ENCODE measurements at places on chromosomes 6 and 20.

GRCh38 chr6:131322125-131322524 is 186.9 kb downstream of the AKAP7 start:
- no peak for DNase-seq

DNA sequence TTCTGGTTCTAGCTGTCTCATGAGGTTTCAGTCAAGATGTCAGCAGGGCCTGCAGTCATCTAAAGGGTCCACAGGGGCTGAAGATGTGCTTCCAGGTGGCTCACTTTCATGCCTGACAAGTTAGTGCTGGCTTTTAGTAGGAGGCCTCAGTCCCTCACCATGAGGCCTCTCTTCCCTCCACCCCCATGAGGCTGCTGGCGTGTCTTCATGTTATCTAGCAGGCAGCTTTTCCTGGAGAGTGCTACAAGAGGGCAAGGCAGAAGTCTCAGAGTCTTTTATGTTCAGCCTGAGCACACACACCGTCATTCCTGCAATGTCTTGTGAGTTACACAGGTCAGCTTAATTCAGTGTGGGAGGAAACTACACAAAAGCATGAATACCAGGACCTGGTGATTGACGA is 769.9 kb downstream of the HDGFL1 start:
- no peak for DNase-seq

GRCh38 chr20:58982406-58983114 is 1.5 kb downstream of the NELFCD start:
- peak; percentile 56 for DNase-seq

DNA sequence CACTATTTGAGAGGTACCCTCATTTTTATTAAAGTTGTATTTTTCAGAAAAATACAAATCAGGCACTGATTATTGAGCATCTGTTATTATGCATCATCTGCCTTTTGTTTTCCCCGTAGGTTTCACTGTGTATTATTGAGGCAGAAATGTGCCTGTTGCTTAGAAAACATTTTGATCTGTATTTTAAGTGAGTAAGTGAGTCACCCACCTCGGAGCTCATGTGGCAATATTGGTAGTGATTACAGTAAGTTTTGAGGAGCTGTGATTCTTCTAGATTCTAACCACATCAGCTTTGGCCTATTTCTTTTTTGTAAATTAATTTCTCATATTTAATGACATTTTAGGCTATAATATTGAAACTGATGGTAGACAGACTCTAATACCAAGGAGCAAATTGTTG is 59.6 kb upstream of the LAMP5 start:
- no peak for DNase-seq

- DNase-seq: no peak
Observed at GRCh38 chr20:53316206-53316937, 277.3 kb downstream of the ZNF217 start.

DNA sequence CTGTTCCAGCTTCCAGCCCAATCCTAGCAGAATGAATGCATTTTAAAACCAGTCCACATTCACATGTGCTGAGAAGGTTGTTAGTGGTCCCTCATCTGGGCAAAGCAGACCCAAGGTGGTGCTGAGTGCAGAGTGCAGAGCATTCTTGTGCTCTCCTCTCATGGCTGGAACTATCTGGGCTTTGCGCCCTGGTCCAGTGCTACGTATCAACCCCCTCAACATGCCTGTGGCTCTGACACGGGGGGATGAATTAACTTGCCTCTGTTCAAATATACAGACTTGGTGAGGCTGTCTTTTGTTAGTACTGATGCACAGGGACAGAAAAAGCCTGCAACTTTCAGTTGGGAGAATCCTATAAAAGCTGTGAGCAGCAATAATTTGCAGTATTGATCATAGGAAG is 42.5 kb downstream of the PANK2 start:
- no peak for DNase-seq

DNA sequence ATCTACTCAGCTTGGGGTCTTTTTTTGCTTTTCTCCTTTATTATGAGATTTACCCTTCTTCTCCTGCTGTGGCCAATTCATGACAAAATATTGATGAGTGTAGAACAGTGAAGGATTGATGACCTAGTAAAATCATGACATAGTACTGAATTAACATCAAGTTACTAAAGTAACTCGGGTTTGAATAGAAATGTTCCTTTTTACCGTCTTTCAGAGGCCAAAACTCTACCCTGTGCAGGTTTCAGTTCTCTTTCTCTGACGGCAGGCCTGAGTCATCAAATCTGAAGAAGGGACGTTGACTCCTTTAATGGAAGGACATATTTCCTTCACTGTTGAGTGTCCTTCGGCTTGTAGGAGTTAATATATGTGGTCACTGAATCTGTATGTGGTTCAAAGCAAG is 80.7 kb downstream of the RREB1 start:
- no peak for DNase-seq

- peak; percentile 77 for DNase-seq
Observed at GRCh38 chr20:62159839-62160238, 16.3 kb downstream of the SS18L1 start.

- DNase-seq: peak; percentile 54
Observed at GRCh38 chr6:109456710-109457561, 1.4 kb upstream of the MICAL1 start.

- DNase-seq: peak; percentile 81
Observed at GRCh38 chr20:35305682-35306556, 13.7 kb upstream of the FAM83C start.

- DNase-seq: no peak
Observed at GRCh38 chr6:11648889-11649288, 111.3 kb downstream of the TMEM170B start.

GRCh38 chr6:136611133-136611532 is 60.9 kb upstream of the MAP7 start:
- no peak for DNase-seq

GRCh38 chr6:42147138-42147562 is 4.7 kb upstream of the C6orf132 start:
- DNase-seq: no peak

- DNase-seq: no peak
Observed at GRCh38 chr6:76702187-76702586, 629.7 kb upstream of the IMPG1 start.

GRCh38 chr6:140572867-140573266 is 1198.4 kb upstream of the CITED2 start:
- no peak for DNase-seq

GRCh38 chr20:25178563-25179438 is 16.7 kb upstream of the ENTPD6 start:
- DNase-seq: no peak

DNA sequence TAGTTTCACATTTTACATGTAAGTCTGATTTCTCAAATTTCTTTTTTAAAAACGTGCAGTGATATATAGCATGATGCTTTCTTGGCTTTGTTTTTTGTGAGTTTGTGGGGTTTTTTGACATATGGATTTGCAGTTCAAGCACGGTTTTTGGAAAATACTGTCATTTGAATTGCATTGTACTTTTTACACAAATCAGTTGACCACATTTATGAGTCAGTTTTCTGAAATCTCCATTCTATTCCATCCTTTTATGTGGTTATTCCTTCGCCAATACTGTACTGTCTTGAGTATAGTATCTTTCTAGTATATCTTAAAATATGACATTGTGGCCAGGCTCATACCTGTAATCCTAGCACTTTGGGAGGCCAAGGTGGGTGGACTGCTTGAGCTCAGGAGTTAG is 890.0 kb upstream of the CITED2 start:
- DNase-seq: no peak

DNA sequence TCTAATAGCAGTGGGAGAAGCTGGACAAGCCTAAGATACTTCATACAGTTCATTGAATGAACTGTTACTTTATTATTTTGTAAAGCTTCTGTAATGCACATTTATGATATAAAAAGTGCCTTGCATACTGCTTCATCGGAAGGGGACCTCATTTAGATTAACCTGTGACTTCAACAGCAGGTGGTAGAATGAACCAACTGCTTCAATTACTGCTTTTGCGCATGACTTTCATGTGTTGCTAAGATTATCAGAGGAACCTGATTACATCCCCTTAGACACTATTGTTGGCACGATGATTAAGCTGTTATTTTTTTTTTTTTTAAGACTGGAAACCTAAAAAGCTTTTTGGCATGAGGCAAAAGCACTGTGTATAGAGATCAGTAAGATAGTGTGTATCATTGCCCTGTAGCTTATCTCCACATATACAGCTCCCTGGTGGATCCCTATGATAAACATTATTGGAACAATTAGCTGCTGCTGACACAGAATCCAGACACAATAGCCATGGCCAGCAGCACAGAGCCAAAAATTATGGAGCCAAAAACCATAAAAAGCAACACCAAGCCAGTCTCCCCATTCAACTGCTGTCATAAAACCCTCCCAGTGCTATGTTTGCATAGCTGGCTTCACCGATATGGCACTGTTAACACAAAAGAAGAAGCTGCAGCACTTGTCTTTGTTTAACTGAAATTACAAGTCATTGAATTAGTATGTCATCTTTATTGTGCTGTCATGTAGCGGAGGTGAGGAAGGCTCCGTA is 731.6 kb upstream of the MMS22L start:
- DNase-seq: no peak

- DNase-seq: no peak
Observed at GRCh38 chr6:53768636-53769035, 26.2 kb upstream of the LRRC1 start.

DNA sequence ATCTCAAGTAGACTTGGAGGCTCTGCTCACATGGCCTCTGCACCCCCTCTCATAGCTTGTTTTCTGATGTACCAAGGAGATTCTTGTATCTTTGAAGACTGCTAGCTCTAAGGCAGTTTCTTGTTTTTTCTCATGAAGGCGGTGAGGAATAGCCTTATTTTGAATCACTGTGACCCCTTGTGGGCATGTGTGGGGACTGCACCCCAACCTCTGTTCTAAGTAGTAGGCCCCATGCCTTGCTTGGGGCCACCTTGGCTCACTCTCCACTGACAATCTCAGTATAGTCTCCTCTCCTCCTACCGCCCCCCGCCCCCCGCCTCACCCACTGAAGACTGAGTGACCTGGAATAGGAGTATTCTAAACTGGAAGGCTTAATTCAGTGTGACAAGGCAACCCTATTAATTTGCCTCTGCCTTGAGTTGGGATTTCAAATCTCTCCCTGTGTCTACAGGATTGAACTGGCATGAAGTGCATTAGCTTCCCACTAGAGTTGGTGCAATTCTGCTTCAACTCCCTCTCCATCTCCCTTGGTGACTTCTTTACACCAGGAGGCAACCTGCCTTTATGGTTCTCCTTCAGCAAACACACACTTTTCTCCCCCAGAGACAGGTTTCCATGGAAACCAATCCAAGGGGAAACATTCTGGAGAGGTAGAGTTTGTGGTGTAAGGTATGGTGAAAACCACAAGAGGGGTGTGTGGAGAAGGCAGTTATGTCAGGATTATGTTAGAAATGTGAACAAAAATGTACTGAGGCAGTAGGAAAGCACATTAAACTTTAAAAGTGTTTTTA is 75.4 kb upstream of the ECI2 start:
- peak; percentile 73 for DNase-seq

DNA sequence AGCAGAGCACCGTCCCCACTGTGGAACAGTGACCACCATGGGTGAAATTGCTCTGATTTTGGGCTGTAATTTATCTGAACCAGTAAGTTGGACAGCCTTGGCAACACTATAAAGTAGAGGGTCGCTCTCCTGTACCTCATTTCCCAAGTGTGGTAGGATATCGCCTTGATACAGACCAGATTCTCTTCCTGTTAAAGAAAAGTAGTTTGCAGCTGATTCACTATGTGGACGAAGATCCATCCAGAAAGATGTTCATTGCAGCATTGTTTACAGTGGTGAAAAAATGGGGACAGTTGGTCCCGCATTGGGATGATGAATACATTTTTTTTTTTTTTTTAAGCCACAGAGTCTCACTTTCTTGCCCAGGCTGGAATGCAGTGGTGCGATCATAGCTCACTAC is 74.3 kb downstream of the SLX4IP start:
- no peak for DNase-seq

- DNase-seq: no peak
Observed at GRCh38 chr6:128521282-128521632, 858 bp upstream of the PTPRK start.

DNA sequence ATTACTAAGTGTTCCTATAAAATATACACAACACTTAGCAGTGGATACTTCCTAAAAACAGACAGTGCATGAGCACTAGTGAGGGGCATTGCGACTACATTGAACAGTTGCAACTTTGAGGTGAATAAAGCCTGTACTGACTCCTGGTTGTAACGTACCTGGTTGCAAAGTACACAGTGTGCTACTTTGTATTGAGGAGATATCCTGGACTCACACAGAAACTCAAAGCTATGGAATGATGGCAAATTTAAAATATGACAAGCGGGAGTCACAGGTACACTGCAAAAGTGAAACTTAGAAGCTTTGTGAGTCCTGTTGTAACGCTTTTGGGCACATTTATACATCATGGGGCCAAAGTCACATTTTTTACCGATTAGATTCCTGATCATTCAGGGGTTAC is 55.6 kb upstream of the HLA-A start:
- no peak for DNase-seq

DNA sequence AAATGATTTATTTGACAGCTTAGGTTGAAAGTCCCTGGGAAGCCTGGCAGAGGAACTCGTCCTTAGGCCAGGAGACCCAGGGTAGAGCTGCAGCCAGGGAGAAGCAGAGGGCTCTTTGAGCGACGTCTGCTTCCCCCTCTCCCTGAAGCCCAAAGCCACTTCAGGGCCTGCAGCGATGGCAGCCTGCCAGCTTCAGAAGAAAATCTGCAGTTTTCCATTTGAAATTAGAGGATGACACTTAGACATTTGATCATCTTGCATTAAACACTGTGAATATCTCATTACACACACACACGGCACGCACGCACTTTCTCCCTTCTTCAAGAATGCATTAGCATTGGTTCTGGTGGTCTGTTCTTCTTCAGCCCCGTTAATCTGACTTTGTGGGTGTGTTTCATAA is 96.5 kb downstream of the PLEKHG1 start:
- DNase-seq: no peak

- no peak for DNase-seq
Observed at GRCh38 chr6:157650261-157650640, 172.8 kb upstream of the SNX9 start.

GRCh38 chr6:142421285-142422117 is 119.7 kb downstream of the ADGRG6 start:
- DNase-seq: no peak

- no peak for DNase-seq
Observed at GRCh38 chr6:99017150-99017549, 69.4 kb upstream of the FBXL4 start.

- DNase-seq: no peak
Observed at GRCh38 chr6:90111387-90111786, 185.3 kb downstream of the BACH2 start.

All from activated CD8-positive, alpha-beta memory T cell treated with anti-CD3 and anti-CD28 coated beads for 24 hours (primary cell).